CD4-positive, alpha-beta T cell treated with Interleukin-21 for 1 hour (primary cell): ENCODE measurements at places on chromosomes 4 and X.

DNA sequence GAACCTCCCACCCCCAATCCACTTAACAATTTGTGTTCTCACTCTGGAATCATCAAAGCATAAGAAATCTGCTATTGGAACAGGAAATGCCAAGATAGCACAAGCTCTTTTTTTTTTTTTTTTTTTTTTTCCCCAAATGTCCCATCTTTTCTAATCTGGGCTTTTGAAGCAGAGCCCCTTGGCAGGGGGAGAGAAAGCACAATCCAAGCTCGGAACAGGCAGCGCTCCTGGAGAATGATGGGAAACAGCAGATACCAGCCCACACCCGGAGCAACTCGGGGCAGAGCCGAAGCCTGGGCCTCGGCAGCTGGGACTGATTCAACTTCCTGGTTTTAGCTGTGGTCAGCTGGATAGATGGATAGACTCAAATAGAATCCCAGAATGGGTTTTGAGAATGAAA is 235.1 kb downstream of the QDPR start:
- DNase-seq, result no peak

DNA sequence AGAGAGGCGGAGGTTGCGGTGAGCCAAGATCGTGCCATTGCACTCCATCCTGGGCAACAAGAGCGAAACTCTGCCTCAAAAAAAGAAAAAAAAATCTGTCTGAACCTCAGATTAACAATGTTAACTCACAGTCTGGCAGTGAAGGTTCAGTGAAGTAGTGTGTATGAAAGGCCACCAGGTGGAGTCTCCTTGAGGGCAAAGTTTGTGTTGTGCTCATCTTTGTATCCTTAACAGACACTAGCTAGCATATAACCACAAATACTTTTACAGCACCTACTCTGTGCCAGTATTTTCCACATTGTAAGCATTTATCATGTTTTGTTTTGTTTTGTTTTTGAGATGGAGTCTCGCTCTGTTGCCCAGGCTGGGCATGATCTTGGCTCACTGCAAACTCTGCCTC is 46.0 kb upstream of the MGST2 start:
- DNase-seq, result no peak

DNA sequence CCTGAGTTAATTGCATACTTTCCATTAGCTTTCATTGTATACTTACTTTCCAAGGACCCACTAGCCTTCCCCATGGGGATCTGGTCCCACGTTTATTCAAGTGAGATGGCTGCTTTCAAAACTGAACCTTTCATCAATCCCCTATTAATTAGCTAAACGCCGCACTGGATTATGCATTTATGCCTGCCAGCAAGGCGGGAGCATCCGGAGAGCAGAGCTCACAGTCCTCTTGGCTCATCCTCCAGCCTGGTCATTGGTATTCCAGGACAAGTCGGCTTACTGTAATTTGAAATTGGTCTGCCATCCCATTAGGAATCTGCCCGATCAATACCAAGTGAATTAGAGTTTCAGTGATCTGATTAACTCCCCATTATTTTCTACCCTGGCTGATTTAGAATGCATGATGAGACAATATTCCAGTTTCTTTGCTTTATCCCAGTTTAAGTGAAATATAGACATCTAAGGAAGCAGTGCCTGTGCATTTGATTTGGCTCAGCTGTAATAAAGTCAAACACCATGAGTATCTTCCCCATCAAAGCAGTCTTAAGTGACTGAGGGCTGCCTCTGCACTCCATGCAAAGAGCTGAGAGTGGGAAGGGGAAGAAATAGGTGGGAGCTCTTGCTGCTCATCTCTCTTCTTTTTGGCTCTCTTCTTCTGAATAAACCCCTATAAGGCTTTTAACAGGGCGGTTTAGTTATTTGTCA is 411.4 kb downstream of the GPAT3 start:
- DNase-seq, result no peak

- DNase-seq, result no peak
These were observed 129.0 kb upstream of the KCNIP4 start for GRCh38 chr4:22077571-22077970.

DNA sequence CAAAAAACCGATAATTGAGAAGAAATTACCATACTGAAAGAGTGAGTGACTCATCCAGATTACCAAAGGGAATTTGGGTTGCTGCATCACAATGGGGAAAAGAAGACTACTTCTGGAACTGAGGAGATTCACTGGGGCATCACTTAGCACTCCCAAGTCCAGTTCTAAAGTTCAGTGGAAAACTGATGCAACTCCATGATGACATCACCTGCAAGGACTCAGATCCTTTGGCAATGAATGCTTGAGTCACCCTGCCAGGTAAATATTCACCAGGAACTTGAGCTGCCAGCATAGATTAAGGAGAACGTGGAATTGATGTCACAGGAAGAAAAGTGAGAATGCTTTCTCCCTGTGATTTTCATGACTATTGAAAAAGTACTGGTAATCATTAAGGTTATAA is 32.0 kb upstream of the SMIM10L2A start:
- no peak for DNase-seq

- no peak for DNase-seq
These were observed 38.1 kb downstream of the KDR start for GRCh38 chr4:55087009-55087912.

GRCh38 chr4:159284733-159285132 is 181.9 kb downstream of the RAPGEF2 start:
- no peak for DNase-seq

DNA sequence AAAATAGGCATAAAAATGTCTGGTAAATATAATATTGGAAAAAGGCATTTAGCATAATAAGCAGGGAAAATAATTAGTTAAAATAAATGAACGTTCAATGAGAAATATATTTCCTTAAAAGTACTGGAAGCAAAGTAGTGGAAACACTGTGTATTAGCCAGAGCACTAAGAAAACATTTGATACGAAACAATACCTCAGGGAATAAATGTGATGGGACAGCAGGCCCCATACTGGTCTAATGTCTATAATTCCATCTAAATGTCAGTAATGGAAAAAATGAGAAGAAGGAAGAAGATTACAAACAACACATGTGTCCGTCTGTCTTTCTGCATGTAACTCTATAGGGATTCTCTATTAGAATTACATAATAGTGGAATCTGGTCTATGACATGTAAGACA is 79.0 kb downstream of the PDE5A start:
- no peak for DNase-seq

GRCh38 chr4:80138551-80139538 is 58.5 kb upstream of the PRDM8 start:
- DNase-seq, result peak; percentile 62

GRCh38 chr4:53478671-53479456 is 101.4 kb downstream of the FIP1L1 start:
- DNase-seq, result no peak

- no peak for DNase-seq
These were observed 90.7 kb downstream of the PAPSS1 start for GRCh38 chr4:107629318-107629717.

GRCh38 chr4:158644760-158645159 is 26.9 kb downstream of the C4orf46 start:
- no peak for DNase-seq

- DNase-seq, result peak; percentile 44
These were observed 6.7 kb upstream of the PRICKLE3 start for GRCh38 chrX:49192722-49193328.

DNA sequence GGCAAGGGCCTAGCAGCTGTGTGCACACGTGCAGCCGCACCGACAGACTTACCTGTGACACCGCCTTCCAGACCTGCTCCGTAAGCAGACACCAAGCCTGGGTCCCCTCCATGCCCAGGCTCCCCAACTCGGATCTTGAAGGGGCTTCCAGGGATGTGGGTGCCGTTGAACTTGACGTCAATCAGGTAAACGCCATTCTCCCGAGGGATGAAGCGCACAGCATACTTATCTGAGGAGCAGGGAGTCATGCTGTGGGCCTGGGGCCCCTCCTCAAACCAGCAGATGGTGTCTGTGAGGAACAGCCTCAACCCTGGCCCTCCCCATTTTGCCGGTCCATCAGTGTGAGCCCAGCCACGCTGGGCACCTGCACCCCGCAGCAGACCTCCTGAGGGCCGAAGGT is 24.5 kb downstream of the FLNA start:
- DNase-seq, result no peak

GRCh38 chr4:174524242-174524641 is 2.0 kb upstream of the HPGD start:
- DNase-seq, result no peak

GRCh38 chr4:179195887-179196286 is 1753.7 kb upstream of the AGA start:
- no peak for DNase-seq

DNA sequence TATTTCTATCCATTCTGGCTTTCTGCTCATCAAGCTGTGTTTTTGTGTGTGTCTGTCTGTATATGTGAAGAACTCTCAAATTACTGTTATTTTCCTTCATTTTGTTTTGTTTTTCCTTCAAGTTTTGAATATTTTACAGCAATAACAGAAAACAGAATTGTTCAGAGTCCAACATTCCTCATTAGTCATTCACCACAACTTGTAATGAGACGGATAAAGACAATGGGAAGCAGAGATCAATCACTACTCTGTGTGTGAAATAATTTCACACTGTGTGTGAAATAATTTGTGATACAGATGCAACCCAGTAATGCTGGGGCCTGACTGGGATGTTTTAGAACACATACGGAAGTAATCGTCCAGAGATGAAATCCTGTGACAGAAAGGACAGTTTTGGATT is 55.2 kb downstream of the HPGD start:
- no peak for DNase-seq

DNA sequence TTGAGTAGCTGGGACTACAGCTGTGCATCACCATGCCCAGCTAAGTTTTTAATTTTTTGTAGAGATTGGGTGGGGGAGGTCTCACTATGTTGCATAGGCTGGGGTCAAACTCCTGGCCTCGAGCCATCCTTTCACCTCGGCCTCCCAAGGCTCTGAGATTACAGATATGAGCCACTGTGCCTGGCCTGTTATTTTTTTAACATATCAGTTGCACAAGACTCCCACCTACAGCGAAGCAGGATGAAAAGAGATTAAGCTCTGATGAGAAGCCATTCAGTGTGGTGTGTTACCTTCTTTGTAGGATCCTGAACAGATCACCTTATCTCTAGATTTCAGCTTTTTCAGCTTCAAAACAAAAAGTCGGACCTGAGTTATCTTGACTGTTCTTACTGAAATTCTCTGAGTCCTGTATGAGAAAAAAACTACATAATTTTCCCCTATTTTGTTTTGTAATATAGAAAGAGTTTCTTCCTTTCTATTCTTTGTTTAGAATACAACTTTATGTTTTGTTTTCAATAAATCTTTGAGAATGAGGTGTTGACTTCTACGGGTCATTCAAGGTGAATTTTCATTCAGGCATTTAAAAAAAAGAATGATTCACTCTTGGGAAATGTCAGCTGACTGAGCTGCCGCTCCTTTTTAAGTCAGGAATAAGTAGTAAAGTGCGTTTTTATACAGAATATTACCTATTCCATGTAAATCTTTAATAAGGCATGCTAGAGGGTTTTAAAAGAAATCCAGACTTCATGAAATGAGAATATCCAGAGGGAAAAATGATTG is 134.6 kb downstream of the ARSF start:
- no peak for DNase-seq

- DNase-seq, result no peak
These were observed 258.4 kb downstream of the DHRSX start for GRCh38 chrX:2242326-2242725.
